ENCODE measurements at places on chromosomes 4 and X.

- no peak for DNase-seq
- no peaks in the 10 kb centered on the region for H3K27me3 ChIP-seq
- no peaks in the 10 kb centered on the region for H3K4me1 ChIP-seq
- H3K27ac ChIP-seq: no peak overlapping the region
- no peak overlapping the region for H3K4me3 ChIP-seq
These were observed 204.3 kb upstream of the TLL1 start for GRCh38 chr4:165668694-165669093.

GRCh38 chrX:153934762-153935325 lies at the start of gene NAA10:
NAA10 (minus strand) TSS chrX:153935037; CDS start chrX:153934904, 133 bp downstream.
- no peaks in the 10 kb centered on the region for H3K27me3 ChIP-seq
- DNase-seq: peak; percentile 76
- H3K4me1 ChIP-seq: peaks cover 52% of the 10 kb centered on the region

- no peaks in the 10 kb centered on the region for H3K4me1 ChIP-seq
- no peak overlapping the region for H3K4me3 ChIP-seq
- no peaks in the 10 kb centered on the region for H3K27me3 ChIP-seq
- no peak overlapping the region for H3K27ac ChIP-seq
- DNase-seq: no peak
These were observed 523.6 kb upstream of the BOD1L1 start for GRCh38 chr4:14151101-14151500.

DNA sequence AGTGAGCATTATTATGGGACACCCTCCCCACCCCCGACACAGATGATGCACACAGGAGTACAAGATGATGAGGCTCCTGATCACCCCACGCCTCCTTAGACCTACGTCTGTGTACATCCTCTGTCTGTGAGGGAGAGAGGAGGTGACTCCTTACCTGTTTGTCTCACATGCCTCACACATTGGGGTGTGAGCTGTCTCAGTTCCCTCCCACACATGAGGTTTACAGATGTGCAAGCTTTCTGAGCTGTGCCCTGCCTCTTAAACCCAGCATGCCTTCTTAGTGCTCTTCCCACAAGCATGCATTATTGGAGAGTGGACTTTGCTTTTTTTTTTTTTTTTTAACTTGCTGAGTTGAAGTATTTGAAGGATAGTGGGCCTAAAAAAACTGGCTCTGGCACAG lies 76.7 kb downstream of the CLCN5 start:
- no peaks in the 10 kb centered on the region for H3K36me3 ChIP-seq
- no peaks in the 10 kb centered on the region for H3K4me1 ChIP-seq
- H3K4me3 ChIP-seq: no peak overlapping the region
- H3K27me3 ChIP-seq: no peaks in the 10 kb centered on the region
- H3K27ac ChIP-seq: no peak overlapping the region
- DNase-seq: no peak

DNA sequence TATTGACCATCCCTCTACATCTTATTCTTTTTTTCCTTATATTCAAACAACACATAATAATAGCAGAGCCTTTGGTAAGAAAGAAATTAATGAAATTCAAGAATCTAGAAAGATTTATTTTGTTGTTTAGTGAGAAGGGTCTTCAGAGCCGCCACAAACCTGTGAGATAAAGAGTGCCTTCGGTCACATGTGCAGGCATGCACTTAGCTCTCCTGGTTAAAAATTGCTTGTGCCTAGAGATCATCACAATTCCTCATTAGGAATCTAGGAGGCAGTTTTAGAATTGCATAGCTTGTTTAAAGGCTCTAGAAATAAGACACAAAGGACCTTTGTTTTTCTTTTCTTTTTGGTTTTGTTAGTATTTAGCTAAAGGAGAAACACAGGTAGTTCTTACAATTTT lies 1948.4 kb upstream of the IGFBP7 start:
- no peak for DNase-seq
- no peaks in the 10 kb centered on the region for H3K27me3 ChIP-seq
- H3K4me1 ChIP-seq: no peaks in the 10 kb centered on the region
- no peaks in the 10 kb centered on the region for H3K36me3 ChIP-seq
- H3K27ac ChIP-seq: no peak overlapping the region

DNA sequence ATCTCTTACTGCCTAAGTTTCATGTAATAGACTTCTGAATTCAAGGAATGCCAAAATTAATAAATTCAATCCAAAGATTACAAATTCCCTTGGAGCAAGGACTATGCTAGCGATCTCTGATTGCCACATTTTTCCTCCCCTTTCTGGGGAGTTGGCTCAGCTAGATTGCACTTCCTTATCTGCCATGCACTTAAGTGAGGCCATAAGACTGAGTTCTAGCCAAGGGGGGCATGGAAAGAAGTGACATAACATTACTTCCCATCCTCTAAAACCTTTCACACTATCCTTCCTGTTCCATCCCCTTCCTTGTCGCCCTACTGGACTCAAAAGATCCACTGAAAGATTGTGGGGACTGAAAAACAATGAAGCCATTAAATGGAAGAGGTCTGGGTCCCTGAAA lies 53.8 kb upstream of the TXK start:
- no peaks in the 10 kb centered on the region for H3K27me3 ChIP-seq
- no peak overlapping the region for H3K4me3 ChIP-seq
- DNase-seq: no peak
- H3K36me3 ChIP-seq: no peaks in the 10 kb centered on the region

GRCh38 chrX:55919367-55920221 lies 202.0 kb downstream of the RRAGB start:
- no peaks in the 10 kb centered on the region for H3K4me1 ChIP-seq
- no peaks in the 10 kb centered on the region for H3K27me3 ChIP-seq
- DNase-seq: no peak
- no peaks in the 10 kb centered on the region for H3K36me3 ChIP-seq

Data from DND-41 (cell line).